ENCODE measurements at places on chromosomes 1 and 21.

DNA sequence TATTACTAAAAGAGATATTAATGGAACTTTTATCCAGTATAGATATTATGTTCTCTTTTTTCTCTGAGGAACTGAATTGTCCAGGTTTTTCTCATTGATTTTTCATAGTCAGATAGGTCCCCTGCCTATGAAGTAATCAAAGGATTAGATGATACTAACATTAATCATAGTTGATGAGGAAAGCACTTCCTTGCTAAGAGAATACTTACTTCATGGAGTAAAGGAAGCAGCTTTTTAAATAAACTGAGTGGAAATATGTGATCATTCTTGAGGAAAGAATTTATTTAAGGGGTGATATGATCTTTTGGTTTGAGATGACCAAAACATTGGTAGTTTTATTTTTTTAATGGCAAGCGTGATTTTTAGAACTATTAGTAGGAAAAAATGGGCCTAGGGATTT lies 58.9 kb downstream of the SWT1 start:
- DNase-seq = no peak

DNA sequence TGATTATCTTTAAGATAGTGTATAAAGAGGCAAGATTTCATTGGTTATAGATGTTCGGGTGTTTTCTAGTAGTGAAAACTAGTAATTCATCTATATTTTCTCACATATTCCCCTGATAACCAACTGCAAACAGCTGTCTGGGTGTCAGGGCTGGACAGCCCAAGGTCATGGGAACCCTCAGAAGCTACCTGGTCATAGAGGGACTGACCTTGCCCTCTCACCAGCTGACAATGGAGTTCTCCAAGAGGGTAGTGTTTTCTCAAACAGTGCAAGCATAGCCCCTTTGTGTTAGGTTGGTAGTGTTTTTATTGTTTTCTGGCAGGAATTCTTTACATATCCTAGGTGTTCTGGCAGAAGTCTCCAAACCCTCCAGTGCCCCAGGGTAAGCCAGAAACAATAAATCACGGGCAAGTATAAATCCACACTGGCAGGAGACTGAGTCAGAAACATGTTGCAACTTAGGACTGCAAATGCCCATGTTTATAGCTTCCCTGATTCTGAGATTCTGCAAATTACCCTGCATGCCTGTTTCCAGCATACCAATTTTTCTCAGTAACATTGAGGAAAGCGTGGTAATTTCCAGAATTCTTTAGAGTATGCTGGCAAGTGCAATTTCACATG lies 82.8 kb upstream of the ATP1A1 start:
- DNase-seq = no peak

- peak; percentile 9 for DNase-seq
Observed at GRCh38 chr1:1703796-1704195, 11.2 kb upstream of the SLC35E2B start.

DNA sequence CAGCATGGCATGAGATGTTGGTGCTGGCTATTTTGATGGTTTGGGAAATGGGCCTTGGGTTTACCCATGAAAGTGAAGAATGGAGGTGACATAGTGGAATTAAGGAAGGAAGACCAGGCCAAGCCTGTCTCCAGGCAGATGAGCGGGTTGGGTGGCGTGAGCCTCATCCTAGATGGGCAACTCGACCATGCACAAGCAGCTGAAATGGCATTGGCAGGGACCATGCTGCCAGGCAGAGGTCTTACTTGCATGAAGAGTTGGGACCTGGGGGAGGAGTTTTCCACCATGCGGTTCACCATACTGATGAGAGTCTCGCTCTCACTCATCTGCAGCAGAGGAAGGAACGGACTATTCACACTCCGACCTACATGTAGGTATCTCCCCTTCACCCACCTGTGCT lies 37.5 kb upstream of the GOLT1A start:
- no peak for DNase-seq

GRCh38 chr1:36802018-36802417 lies 232.3 kb downstream of the GRIK3 start:
- DNase-seq = no peak

DNA sequence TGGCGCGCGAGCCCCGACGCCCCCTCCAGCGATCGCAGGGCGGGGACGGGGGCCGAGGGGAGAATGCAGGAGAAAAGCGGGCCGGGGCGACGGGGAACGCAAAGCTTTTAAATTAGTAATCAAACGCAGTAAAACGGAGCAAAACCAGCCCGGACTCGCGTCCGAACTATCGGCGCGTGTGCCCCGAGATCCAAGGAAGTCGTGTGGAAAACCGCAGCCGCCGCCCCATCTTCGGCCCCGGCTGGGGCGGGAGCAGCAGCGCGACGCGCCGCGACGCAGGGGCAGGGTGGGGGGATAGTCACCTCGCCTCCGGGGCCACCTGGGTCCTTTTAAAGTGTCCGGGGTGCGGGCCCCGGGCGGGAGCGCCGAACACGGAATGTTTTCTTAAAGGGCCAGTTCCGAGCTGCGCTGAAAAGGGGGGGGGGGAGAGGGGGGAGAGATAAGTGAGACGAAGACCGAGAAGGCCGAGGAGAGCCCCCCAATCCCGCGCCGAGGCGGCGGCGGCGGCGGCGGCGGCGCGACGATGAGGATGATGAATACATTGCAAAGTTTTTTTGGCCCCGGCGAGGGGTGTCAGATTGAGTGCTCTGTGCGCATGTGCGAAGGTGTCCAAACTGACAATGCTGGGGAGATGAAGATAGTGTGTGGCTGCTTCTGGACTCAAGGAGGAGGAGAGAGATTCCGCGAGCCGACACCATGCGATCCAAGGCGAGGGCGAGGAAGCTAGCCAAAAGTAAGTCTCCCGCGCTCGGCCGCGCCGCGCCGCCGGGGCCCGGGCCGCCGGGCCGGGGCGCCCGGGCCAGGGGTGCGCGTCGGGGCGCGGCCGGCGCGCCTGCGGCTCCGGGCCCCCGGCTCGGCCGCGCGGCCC lies at the start of gene PRDM16:
Gene PRDM16, plus strand, starts transcription at position 640 of the 868 bp plus-strand sequence. Its CDS starts 57 bp downstream, at position 697.
- no peak for DNase-seq

GRCh38 chr1:80153762-80154161 lies 1147.2 kb upstream of the ADGRL4 start:
- DNase-seq = no peak

DNA sequence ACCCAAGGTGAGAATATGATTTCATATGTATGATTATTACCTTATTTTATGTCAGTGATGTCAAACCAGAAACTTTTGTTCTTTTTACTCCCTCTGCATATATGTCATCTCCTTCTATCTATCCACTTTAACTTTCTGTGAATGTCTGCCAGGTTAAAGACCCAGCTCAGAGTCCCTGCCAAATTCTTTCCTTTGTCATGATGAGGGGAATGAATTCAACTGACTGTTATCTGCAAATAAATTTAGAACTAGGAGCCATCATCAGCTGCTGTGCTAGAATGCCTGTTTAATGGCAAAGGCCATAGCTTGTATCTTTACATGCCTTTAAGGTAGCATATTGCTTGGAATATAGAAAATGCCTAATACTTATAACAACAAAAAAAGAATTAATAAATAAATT lies 815.6 kb upstream of the NEGR1 start:
- DNase-seq = no peak

- no peak for DNase-seq
Observed at GRCh38 chr1:40986956-40987355, 7.5 kb downstream of the CTPS1 start.

DNA sequence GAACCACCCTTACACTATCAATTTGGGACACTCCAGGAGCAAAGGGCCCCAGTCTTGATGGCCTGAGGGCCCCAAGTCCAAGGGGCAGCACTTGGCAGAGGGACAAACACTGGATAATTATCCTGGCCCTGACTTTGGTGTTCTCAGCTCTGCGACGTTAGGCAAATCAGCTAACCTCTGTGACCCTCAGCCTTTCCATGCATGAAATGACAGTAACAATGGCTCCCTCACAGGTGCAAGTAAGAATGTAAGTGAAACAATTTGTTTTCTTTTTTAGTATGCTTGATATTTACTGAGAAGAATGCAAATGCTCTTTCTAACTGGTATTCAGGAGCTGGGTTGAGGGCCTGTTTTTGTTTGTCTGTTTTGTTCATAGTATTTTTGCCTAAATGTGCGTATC lies 61.6 kb upstream of the PRDX6 start:
- no peak for DNase-seq

DNA sequence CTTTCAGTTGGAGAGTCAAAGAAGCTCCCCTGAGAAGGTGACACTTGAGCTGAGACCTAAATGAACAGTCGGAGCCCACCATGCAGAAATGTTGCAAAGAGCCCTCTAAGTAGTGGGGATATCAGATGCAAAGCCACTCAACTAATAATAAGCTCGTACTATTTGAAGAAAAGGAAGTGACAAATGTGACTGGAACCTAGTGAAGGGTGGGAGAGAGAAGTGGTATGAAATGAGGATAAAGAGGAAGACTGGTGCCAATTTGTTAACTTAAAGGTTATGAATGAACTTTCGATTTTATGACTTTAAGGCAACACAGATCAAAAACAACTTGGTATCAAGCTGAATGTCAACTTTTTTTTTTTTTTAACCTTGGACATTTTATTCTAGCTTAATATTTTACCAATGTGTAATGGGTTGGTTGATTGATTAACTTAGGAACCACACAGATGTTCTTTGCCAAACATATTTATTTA lies 14.7 kb downstream of the LYPLAL1 start:
- no peak for DNase-seq

All from SK-N-SH (cell line).